ENCODE measurements at places on chromosomes 1 and 21.

DNA sequence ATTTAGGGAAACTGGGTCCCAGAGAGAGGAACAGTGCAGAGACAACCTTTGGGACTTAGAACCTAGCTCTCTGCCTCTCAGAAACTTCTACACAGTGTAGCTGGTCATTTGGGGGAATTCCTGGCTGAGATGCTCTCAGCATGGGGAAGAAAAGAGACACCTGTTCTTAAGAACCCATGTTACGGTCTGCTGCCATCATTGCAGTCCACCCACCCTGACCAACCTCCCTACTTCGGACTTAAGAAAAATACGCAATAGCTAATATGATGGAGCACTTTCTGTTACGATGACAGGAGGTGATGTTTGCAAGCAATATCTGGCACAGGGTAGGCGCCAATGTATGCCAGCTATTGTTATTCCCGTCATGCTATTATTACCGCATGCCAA is 177.9 kb downstream of the IGSF21 start:
- DNase-seq, result no peak

DNA sequence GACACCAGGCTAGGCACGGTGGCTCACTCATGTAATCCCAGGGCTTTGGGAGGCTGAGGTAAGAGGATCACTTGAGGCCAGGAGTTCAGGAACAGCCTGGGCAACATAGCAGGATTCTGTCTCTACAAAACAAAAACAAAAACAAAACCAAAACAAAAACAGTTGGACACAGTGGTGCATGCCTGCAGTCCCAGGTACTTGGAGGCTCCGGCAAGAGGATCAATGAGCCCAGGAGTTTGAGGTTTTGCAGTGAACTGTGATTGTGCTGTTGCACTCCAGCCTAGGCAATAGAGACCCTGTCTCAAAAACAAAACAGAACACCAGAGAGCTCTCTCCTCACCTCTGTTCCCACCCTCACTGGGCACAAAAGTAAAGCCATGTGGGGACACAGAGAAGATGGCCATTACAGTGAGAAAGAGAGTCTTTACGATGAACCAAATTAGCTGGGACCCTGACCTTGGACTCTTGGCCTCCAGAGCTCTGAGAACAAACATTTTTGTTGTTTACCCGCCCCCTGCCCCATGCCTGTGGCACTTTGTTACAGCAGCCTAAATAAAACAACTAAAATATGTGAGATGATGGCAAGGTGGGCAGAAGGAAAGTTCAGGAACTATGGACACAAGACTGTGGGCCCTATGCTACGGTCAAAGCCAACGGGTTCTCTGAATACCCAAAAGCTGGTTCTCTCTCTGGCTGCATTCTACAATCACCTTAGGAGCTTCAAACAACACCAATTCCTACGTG is 9.8 kb downstream of the NADK start:
- DNase-seq, result no peak

GRCh38 chr21:38965910-38966504 is 160.3 kb downstream of the ETS2 start:
- no peak for DNase-seq

- no peak for DNase-seq
These were observed 18.8 kb downstream of the QSOX1 start for GRCh38 chr1:180173451-180173850.

- DNase-seq, result no peak
These were observed 70.0 kb downstream of the TRABD2B start for GRCh38 chr1:47927165-47927564.

- no peak for DNase-seq
These were observed 655.4 kb downstream of the RWDD3 start for GRCh38 chr1:95889400-95889799.

DNA sequence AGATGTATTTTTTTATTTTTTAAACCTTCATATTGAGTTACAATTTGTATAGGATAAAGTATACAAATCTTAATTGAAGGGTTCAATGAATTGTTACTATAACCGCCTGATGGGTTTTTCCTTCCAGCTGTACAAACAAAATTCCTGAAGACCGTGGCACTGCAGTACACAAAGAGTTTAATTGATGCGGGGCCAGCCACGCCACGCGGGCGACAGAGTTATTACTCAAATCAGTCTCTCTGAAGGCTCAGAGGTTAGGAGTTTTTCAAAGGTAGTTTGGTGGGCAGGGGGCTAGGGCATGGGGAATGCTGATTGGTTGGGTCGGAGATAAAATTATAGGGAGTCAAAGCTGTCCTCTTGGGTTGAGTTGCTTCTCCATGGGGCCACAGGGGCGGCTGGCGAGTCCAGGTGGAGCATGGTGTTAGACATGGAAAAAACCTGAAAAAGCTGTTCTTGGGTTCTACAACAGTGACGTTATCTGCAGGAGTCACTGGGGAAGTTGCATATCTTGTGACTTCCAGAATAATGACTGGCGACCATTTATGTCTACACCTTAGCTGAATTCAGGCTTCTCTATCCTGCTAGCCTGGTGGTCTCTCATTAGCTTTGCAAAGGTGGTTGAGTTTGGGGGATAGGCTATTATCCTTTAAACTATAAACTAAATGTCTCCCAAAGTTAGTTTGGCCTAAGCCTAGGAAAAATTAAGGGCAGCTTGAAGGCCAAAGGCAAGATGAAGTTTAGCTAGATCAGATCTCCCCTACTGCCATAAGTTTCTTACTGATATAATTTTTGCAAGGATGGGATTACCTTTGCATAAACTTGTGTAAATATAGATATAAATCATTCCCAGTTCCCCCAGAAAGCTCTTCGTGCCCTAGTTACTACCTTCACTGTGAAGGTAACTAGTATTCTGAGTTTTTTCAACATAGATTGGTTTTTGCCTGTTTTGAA is 13.0 kb upstream of the TMEM9 start:
- no peak for DNase-seq

DNA sequence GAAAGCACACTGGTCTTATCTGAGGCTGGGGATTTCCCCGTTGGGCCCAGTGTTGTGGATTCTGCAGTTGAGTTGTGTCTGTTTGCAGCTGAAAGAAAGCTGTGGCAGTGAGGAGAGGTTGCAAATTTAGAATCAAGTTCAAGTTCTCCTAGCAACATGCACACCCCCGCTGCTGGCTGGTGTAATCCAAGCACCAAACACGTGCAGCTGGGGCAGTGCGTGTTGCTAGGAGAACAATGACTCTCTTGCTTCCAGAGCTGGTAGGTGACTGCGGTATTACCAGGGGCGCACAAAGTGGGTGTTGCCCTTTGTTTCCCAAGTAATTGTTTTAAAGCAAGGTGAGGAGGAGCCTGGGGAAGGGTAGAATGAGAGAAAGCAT is 91.5 kb downstream of the IER5 start:
- DNase-seq, result peak; percentile 78

Data from activated CD4-positive, alpha-beta T cell treated with anti-CD3 and anti-CD28 coated beads for 36 hours (primary cell).